ENCODE measurements at places on chromosomes 5 and 9.
A peak's percentile ranks its signal among the peaks of the same experiment; 100 is the strongest.

DNA sequence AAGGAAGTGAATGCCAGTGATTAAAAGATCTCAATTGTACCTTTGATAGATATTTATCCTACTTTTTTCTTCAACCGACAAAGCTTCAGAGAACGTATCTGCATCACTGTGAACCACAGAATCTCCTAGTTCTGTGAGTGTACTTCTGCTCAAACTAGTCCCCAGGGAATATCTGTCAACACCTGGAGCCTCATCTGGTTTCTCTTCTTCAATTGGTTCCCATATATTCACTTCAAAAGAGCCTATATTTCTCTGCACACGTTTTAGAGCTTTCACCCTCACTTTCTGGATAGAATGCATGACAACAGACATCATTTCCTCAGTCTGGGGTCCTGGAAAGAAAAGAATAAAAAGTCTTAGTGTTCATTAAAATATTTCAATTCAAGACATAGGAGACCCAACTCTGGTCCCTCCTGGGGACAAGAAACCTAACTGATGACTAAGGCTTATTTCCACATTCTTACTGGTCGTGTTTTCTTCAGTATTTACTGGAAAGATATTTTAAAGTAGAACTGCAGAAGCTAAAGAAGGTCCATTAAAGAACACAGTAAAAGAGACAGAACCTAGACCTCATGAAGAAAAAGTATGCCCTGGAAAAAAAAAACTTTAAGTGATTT, 64.3 kb downstream of the CPLANE1 start:
- DNase-seq: peak; percentile 71

- no peak for DNase-seq
These were observed 22.6 kb upstream of the HSPA9 start for GRCh38 chr5:138597661-138598400.

DNA sequence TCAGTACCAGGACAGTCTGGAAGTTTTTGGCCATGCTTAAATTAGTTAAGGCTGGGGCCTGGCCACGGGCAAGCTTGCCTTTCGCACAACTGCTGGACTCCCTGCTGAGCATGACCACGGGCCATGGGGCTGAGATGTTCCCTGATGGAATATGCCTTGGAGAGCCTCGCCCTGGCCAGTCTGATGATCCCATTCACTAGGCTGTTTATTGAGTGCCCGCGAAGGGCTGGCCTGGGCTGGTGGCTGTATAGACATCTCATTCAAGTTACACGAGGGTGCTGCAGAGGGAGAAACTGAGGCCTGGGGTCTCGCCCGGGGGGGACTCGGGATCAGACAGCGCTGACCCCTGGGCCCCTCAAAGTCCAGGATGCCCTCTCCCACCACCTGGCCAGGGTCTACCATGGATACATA, 7.8 kb upstream of the RXRA start:
- no peak for DNase-seq

DNA sequence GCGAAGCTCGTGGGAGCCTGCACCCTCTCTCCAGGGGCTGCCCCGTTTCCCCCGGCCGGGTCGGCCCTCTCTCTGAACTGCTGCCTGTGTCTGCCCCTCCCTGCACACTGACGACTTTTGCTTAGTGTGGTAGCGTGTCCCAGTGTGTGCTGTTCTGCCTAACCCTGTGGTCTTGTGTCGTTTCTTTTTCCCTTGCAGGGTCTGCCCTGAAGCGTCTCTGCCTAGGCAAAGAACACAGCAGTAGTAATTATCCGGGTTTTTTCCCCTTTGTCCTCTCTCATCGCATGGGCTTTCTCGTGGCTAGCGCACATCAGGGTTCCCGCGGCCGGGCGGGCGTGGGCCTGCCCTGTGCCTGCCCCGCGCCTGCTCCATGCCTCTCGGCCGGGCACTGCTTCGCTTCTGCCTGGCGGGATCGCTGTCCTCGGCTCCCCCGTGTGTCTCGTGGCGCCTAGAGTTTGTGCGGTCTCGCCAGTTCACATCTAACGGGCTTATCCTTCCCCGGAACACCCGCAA, 122.7 kb downstream of the WNK2 start:
- DNase-seq: no peak

- DNase-seq: peak; percentile 54
These were observed 367.2 kb downstream of the OSTF1 start for GRCh38 chr9:75455444-75455921.

- no peak for DNase-seq
These were observed 768 bp upstream of the CER1 start for GRCh38 chr9:14723301-14723700.

GRCh38 chr9:136011703-136012496, 50.7 kb upstream of the UBAC1 start:
- peak; percentile 44 for DNase-seq

DNA sequence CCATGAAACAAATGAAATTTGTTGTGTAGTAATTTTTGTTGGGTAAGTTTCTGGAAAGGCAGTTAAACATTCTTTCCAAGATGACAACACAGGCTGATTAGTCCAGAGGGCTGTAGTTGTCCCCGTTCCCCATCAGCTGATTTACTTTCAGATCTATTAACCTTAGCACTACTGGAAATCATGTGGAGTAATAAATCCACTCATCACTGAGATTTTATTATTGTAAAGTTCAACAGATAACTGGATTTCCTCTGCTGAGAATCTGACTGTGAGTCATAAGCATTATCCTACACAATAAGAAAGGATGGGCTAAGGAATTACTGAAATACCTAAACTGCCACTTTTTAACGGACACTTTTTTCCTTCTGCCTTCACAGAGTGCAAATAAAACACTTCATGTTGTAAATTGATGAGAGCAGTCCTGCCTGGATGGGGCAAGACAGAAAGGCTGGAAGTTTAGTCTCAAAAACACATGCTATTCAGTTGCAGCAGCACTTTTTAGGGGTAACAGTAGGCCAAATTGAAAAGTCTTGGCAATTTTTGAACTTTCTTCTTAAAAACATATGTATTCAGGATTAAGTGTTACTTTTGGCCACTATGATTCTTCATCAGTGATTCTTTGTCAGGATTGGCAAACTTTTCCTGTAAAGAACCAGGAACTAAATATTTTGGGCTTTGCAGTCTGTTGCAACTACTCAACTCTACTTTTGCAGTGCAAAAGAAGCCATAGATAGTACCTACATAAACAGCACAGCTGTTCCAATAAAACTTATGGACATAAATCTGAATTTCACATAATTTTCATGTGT, 7.0 kb downstream of the STOM start:
- DNase-seq: no peak

- no peak for DNase-seq
These were observed 34.7 kb downstream of the ARHGEF37 start for GRCh38 chr5:149615976-149616375.

DNA sequence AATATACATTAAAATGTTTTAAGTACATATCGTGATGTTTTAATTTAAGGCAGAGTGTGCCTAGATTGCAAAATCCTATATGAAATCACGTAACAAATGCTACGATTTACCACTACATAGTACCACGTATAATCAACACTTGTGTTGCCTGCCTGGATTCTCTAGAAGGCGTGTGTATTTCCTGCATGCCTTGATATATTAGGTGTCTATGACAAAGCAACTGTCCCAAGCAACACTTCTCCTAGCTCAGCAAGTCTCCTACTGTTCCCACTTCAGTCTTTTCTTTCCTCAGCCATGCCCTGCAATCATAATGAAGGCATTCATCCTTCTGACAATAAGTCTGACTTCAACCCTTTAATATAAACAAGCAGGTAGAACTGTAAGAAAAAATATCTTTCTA, 89.6 kb downstream of the PTPRD start:
- DNase-seq: no peak

DNA sequence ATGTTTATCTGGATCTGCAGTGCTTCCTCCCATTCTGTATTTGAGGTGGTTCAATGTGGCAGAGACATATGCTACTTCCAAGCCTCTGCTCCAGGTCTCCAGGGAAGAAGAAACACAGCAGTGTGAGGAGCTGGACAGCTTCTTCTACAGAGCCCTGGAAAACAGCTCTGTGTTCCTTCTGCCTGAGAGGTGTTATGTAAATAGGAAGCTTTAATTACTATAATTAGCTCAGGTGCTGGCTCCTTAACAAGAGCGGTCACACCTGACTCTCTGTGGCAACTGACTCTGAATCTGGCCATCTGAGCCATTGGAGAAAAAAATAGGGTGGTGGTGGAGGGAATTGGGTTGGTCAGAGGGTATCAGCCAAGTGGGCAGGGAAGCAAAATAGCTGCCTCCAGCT, 332.4 kb upstream of the BRINP1 start:
- DNase-seq: no peak

DNA sequence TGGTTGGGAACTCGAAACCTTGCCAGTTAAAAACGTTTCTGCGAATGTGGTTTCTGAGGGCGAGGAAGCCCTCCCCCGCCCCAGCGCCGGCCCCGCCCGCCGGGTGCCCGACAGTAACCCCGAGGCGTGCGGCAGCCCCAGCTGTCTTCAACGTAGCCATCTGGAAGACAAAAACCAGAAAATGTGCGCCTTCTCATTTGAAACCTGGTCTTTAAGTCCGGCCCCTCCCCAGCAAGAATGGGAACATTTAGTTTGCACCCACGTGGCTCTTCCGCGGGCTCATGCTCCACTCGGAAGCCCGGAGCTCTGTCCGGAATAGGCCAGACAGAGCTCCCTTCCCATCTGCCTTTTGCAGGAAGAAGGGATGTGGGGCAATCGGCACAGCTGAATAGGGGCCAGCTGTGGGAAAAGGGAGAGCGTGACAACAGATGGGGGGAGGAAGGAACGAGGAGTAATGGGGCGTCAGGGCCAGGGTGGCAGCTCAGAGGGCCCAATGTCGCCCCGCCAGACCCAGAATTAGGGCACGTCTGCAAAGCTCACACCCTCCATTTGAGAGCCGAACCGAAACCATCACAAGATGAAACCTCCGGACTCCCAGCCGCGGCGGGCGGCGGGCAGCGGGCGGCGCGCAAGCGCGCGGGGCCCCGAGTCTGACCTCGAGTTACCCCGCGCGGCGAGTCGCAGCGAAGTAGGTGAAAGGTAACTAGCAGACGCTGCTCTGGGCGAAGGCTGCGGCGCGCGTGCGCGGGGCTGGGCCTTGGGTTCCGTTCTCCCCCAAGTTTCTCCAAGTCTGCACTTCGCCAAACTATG, 63.4 kb upstream of the ABCA1 start:
- DNase-seq: peak; percentile 88

DNA sequence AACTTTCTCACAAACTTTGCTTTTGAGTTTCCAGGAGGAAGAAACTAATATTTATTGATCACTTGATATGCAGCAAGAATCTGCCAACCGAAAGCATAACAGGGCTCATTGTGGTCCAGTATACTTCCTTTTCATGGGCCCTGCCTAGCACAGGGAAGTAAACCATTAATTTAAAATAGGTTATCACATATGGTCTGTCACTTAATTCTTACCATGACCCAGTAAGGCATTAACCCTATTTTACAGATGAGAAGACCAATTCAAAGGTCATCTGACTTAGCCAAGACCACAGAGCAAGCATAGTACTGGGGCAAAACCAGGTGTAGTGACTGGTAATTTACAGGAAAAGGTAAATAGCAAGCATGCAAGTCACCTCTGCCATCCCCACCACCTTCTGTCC, 336.9 kb upstream of the DMAC1 start:
- DNase-seq: no peak

DNA sequence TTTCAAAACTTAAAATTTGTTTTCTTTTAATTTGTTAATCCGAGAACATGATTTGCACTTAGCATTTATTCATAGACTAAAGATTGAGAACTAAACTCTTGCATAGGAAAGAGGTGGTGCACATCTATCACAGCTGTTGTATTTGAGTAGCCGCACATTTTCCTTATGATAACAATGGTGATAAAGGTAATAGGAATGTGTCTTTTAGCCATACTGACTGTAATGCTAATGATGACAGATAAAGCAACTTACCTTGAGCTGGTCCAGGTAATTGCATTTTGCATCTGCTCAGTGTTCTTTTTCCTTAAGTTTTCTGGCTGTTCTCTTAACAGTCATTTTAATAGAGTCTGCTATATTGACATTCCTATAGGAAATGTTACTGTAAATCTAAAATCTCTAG, 19.0 kb downstream of the PHAX start:
- no peak for DNase-seq

- no peak for DNase-seq
These were observed 44.0 kb downstream of the NNT start for GRCh38 chr5:43646992-43647391.

DNA sequence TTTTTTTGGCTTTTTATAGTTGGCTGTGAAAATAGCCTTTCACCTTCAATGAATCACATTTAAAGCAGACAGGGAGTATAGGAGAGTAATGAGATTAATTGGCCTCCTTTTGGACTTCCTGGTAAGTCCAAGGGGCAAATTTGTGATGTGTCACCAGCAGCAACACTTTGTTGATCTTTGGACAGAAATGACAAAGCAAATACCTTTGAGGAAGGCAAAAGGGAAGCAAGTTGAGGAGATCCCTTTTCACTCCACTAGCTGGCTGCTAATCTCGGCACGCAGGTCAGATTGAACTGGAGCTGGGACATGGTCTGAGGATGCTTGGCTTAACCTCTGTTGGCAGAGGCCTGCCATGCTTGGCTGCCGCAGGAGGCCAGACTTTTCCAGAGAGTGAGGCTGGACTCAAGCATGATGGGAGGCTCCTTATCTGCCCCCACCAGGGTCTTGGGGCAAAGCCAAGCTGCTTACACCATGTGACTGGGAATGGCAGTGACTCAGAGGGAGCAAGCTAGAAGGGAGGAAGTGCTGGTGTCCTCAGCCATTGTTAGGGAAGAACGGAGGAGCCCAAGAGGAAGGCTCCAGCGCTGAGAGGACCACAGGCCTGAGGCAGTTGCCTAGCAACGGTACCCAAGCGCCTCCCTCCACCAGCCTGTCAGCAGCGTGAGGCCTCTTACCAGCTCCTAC, 174.5 kb upstream of the MAP1B start:
- no peak for DNase-seq

DNA sequence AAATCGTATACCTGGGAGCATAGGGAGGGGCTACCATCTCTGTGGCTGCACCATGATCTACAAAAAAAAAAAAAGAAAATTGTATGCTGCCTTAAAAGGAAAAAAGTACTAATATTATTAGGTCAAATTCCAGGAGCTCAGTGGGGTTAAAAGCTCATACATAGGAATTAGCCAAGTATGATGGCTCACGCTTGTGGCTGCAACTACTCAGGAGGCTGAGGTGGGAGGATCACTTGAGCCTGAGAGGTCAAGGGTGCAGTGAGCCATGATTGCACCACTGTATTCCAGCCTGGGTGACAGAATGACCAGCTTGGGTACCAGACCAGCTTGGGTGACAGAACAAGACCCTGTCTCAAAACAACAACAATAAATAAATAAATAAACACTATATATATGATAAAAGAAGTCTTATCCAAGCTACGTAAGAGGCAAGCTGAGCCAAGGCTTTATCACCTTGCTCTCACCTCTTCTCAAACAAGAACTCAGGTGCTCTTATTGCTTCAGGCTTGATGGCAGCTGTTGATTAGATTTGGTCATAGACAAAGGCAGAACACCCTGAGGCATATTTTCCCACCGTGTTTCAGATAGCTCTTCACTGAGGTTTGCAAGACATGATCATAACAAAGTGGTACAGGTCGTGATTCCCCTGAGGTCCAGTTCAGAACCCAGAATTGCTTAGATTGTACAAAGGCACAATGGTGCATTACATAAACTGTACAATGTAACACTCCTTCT, 3.3 kb upstream of the FBXW11 start:
- DNase-seq: no peak

GRCh38 chr5:133978943-133979342, 10.5 kb upstream of the C5orf15 start:
- no peak for DNase-seq

GRCh38 chr5:89324990-89325389, 442.0 kb upstream of the MEF2C start:
- DNase-seq: no peak

- no peak for DNase-seq
These were observed 3.7 kb downstream of the PHF24 start for GRCh38 chr9:34961574-34962490.
